ENCODE measurements at places on chromosomes 5 and 9.

DNA sequence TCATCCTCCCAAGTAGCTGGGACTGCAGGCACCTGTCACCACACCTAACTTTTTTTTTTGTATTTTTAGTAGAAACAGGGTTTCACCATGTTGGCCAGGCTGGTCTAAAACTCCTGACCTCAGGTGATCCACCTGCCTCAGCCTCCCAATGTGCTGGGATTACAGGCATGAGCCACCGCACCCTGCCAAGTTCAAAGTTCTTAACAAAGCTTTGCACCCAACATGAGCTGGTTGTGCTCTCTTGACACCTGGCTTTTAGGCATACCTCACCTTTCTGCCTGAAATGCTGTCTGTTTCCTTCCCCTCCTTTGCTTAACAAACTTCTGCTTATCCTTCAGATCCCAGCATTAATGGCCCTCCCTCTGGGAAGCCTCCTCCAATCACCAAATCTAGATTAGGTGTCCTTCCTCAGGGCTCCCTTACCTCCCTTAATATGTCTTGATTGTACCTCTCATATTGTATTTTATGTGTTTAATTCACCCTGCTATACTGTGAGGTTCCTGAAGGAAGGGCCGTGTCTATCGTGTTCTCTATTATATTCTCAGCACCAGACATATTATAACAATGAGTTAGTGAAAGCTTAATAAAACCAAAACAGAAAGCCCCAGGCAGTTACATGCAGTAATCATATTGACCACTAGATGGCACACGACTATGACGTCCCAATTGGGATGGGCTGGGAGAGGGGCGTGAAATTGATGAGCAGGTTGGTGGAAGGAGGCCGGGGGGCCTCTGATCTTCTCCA lies 62.9 kb upstream of the PPARGC1B start:
- no peak for DNase-seq

GRCh38 chr5:120624021-120624563 lies 160.0 kb downstream of the PRR16 start:
- no peak for DNase-seq

DNA sequence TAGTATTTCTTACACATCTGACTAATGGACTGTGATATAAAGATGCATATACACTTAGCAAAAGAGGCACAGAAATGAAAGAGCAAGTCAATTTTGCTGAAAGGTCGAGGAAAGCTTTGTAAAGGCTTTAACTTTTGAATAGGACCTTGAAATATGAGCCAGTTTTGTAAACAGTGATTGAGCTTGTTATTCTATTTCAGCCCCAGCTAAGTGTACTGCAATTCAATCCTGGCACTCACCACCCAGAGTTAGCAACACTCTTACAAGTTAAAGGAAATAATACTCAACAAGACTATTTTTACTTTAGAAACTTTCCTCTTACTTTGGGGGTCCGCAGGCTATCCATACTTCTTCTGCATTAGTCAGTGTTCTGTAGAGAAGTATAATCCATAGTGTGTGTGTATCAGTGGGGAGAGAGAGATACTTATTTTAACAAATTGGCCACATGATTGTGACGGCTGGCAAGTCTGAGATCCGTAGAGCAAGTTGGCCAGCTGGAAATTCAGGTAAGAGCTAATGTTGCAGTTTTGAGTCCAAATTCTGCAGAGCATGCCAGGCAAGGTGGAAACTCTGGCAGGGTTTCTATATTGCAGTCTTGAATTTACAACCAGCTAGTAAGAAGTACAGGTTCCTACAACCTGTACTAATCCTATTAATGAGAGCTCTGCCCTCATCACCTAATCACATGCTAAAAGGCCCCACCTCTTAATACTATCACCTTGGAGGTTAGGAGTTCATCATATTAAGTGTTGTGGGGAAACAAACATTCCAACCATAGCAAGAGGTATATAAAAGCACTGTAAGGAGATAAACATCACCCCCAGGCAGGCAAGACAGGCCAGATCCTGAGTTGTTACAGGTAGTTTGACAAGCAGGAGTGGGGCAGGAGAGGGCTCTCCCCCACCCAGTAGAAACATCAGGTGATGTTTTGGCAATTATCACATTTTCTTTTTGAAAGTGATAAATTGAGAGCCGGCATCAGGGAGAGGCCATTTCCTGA lies 33.6 kb downstream of the IL7R start:
- DNase-seq = no peak

DNA sequence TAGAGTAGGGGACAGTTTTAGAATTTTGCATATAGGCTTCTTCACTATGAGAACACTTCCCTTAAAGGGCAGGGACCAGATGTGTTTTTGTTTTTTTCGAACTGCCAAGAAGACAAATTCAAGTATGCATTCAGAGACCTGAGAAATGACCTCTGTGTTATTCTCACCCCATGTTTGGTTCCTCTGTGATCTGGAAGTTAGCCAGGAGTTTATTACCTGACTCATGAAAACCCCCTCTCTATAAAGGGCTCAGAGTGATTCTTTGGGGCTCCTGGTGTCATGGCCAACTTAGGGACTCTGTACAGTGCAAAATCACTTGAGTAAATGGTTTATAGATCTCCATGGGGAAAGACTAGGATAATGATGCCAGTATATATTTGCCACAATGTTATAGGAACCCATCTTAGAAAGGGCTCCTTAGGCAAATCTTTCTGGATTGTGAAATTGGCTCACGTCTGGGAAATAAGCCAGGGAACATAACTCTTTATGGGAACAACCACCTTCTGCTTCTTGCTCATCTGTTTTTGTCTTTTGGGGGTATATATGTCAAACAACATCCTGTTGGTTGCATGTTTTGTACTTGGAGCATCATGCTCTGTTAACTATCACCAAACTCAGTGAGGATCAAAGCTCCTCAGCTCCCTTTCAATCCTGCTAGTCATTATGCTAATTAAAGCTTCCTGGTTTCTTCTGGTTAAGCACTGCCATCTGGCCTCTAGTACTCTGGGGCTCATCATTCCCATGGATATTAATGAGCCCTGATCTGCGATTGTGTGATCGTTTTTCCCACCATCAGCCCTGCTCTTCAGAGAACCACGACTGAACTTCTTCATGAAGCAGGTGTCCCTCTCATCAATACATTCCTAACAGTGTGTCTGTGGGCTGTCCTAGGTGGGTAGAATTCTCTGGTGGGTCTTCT lies 173.4 kb upstream of the CDH12 start:
- no peak for DNase-seq

DNA sequence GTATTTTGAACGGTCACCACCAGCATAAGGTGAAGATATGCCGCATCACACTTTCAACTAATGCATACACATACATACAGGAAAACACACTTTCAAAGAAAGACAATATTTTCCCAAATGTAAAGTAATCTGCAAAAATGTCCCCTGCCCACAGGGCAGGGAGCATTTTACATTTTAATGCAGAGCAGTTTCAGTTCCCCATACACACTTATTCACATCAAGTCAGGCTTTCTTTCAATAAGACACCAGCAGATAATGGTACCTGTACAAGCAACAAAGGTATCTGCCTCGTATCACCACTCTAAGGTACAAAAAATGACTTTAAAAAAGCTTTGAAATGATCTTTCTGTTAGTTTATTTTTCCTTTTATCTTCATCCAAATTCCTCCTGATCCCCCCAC lies 247.1 kb upstream of the CCNG1 start:
- no peak for DNase-seq

DNA sequence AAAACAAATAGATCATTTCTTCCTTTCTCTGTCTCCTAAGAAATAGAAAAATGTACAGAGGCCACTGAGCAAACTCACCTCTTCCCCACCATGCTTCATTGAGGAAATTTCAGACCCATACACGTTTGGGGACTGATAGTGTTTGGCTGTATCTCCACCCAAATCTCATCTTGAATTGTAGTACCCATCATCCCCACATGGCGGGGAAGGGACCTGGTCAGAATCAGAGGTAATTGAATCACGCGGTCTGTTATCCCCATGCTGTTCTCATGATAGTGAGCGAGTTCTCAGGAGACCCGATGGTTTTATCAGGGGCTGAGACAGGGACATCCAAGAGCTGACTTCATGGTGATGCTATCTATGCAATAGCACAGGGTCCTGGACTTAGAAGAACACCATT lies 1655.8 kb downstream of the MAT2B start:
- DNase-seq = no peak

- DNase-seq = no peak
Measured at GRCh38 chr5:32278406-32278805, 34.3 kb downstream of the MTMR12 start.

DNA sequence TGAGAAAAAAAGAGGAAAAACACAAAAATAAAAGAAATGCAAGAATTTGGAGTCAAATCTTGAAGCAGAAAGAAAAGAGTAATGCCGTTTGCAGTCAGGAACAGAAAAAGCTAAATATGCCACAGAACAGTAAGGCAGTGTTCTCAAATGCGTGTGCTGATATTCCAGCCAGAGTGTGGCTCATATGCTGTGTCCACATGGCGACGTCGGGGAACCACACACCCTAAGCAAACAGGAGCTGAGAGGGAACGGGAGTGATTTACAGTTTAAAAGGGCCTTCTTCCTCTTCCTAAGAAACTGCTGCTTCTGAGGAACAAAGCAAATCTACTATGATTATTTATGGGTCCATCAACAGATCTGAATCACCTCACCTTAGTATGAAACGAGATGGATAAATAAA lies 42.7 kb downstream of the DDX31 start:
- DNase-seq = no peak

DNA sequence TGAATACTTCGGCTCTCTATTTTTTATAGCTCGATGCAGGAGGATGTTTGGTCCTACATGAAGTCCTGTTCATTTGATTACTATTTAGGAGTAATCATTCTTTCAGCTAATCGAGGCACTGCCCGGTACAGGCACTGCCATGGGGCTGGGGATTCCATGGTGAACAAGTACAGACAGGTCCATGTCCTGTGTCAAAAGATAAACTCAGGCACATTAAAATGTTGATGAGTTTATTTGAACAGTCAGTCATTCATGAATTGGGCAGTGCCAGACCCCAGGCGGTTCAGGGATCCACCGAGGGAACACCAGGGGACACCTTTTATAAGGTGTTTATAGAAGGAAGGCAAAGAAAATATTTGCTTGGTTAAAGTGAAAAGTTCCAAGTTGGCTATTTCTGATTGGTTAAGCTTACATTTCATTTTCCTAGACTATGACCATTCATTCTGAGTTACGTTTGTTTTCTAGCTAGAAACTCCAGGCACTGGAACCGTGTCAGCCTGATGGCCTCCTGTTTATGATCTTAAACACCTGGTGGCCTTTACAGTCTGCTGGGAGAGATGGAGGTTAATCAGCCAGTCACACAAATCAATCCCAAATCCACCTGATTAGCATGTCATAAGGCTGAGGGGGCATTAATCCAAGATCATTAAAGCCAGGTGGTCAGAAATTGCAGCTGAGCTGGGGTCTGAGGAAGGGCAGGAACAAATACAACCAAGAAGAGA lies 47.0 kb upstream of the TDRD7 start:
- DNase-seq = no peak

GRCh38 chr5:150064681-150065220 lies 21.6 kb downstream of the CSF1R start:
- DNase-seq = no peak

GRCh38 chr5:58458141-58458742 lies 1.6 kb downstream of the PLK2 start:
- DNase-seq = no peak

DNA sequence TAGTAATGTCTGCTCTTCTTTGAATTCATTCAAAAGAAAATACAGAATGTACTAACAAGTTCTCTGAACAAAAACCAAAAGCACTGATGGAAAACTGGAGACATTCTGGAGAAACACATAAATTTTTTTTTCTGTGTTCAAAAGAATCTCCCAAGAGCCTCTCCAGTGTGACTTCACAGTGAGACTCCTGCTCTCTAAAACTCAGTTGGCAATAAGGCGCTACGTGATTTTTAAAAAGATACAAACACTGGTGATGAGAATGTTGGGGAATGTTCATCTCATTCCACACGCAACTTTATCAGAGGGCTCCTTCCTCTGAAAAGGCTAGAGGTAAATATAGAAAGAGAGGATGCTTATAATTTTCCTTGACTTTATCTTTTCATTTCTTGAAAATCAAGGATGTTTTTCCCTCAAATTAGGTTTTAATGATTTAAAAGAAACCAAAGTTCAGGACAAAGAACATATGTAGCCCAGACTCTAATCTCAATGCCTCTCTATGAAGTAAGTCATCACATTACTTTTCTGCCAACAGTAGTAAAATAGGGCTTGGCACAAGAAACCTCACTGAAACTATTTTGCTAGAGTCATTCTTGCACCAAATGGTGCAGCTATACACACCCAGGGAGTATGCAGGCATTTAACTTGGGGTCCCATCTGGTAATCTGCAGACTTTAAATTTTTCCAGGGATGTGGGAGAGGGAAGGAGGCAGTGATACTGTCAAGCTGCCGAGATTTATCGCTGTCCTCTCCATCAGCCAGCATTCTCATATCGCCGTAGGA lies 12.9 kb upstream of the AOPEP start:
- no peak for DNase-seq

DNA sequence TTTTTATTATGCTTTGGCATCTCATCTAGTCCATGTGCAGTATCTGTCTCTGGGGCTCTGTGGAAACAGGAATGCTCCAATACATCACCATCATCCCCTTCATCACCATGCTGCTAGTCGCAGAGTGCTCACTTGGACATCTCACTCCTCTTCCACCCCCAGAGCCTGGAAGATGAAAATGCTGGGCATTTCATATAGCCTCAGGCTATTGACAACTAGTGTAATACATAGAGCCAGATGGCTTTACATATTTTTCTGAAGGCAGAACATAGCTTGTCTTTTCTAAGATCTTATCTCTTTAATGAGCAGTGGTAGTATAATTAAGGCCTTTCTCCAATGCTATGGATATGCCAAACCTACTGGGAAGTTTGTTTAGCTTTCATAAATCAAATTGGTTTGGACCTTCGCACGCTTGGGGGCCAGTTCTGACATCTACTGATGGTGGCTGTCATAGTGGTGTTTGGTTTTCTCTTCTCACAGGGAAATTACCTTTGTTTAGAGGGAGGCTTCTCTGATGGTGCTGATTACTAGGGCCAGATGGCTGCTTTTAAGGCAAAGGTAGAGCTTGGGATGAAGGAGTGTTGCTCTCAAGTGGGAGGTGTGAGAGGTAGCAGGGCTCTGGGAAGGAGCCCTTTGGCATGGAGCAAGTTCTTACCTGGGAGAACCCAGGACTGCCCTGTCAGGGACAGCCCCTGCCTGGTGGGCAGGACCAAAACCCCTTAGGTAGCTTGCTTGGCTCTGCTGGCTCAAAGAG lies 63.1 kb upstream of the CXCL14 start:
- DNase-seq = peak; percentile 1
